ENCODE measurements at places on chromosomes 2 and 18.

GRCh38 chr2:224666951-224667553 lies 49.1 kb downstream of the CCDC195 start:
- no peak for DNase-seq

- DNase-seq = no peak
Observed at GRCh38 chr2:26864646-26865045, 16.7 kb downstream of the DPYSL5 start.

DNA sequence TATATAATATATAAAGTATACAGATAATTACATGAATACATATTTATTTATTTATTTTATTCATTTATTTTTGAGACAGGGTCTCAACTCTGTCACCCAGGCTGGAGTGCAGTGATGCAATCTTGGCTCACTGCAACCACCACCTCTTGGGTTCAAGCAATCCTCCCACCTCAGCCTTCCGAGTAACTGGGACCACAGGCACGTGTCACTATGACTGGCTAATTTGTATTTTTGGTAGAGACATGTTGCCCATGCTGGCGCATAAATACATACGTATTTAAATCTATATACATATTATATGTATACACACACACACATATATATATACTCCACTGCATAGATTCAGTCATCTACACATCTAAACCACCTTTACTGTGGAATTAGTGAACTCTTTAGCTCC lies 20.6 kb upstream of the NDUFV2 start:
- DNase-seq = no peak

- DNase-seq = no peak
Observed at GRCh38 chr2:233999182-233999581, 51.3 kb upstream of the SPP2 start.

DNA sequence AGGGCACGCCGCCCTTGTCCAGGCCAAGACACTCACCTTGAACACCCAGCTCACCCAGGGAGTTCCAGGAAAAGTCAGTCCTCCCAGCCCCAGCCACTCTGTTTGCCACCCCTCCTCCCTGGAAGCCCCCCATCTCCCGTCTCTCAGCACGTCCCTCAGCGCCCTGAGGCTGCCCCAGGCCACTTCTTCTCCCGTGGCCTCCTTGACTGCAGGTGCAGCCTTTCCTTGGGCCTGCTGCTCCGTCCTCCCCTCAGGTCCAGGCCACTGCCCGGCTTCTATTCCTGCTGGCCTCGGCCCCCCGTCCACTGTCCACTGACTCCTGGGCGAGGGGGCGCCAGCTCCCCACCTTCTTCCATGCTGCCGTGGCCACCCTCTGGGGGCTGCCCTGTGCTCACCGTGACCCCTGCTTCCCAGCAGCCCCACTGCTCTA lies 239.1 kb downstream of the HDAC4 start:
- DNase-seq = no peak

GRCh38 chr2:43024515-43025011 lies 201.8 kb downstream of the ZFP36L2 start:
- no peak for DNase-seq
